B cell (primary cell): ENCODE measurements at places on chromosomes 1 and 21.

DNA sequence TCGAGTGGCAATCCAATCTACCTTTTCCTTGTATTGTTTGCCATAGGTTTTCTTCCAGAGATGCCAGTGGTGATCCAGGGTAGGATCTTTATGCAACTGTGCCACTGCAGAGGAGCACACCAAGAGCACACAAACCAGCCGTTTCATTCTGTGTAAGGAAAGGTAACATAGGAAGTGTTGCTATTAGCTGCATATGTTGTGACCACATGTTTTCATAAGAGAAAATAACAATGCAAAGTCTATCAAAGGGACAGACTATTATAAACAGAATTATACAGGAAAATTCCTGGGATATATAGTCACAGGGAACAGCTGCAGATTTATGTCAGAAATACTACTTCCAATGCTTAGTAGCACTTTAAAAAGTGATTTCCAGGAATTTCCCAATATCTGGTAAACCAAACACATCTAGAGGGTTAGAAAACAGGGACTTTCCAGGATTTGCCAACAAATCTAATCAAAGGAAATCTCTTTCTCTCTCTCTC lies 919 bp downstream of the CTSS start:
- peaks cover 31% of the 10 kb centered on the region for H3K36me3 ChIP-seq
- peak overlapping the region; percentile 97 for H3K27ac ChIP-seq
- peaks cover 44% of the 10 kb centered on the region for H3K4me1 ChIP-seq
- peak overlapping the region; percentile 99 for H3K4me3 ChIP-seq
- H3K27me3 ChIP-seq: no peaks in the 10 kb centered on the region

DNA sequence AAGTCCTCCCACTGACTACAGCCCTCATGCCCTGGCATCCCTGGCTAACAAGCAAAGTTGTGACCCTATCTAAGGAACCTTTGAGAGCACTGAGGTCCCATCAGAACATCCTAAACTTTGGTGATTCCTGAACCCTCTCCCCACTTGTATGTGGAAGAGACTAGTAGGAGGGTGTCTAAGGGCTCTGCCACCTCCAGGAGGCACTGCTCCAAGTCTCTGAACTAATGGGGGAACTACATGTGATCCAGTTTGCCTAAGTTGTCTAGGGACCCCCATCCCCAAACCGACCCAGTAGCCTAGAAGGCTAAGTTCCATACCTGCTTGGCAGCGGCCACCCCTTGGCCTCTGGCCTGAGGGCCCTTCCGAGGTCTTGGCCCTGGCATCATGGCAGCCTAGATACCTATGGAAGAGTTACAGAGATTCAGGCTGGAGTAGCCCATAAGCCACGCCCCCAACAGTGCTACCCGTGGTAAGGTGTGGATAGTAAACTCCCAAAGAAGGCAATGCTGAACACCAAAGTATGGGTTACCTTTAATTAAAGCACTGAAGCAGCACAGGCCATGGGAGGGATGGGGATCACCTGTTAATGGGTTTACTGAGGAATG lies 1.7 kb downstream of the CC2D1B start:
- H3K36me3 ChIP-seq: peaks cover 40% of the 10 kb centered on the region
- peaks cover 18% of the 10 kb centered on the region for H3K4me1 ChIP-seq
- DNase-seq: no peak
- H3K27ac ChIP-seq: no peak overlapping the region
- no peaks in the 10 kb centered on the region for H3K27me3 ChIP-seq
- no peak overlapping the region for H3K4me3 ChIP-seq

DNA sequence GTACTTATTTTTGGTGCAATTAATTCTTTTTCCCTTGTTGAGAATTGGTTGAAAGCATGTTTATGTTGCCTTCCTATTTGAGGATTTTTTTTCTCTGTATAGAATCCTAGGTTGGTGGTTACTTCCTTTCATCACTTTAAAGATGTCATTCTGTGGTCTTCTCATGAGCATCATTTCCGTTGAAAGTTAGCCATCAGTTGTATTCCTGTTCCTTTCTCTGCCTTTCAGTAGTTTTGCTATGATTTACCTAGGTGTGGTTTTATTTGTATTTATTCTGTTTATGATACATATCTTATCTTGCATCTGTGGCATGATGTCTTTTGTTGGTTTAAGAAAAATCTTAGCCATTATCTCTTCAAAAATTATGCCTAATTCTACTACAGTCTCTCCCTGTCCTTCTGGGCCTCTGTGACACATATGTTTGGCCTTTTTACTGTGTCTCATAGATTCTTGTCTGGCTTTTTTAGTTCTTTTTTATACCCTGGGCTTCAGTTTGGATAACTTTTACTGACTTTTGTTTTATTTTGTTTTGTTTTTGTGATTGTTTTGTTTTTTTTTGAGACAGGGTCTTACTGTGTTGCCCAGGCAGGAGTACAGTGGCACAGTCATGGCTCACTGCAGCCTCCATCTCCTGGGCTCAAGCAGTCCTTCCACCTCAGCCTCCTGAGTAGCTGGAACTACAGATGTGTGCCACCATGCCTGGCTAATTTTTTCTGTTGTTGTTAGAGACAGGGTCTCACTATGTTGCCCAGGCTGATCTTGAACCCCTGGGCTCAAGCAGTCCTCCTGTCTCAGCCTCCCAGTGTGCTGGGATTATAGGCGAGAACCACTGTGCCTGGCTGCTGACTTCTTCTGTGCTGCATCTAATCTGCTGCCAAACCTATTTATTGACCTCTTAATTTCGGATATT lies 24.1 kb downstream of the PTGFRN start:
- no peak overlapping the region for H3K4me3 ChIP-seq
- H3K27me3 ChIP-seq: no peaks in the 10 kb centered on the region
- no peak overlapping the region for H3K27ac ChIP-seq
- no peaks in the 10 kb centered on the region for H3K4me1 ChIP-seq
- no peak for DNase-seq
- no peaks in the 10 kb centered on the region for H3K36me3 ChIP-seq

DNA sequence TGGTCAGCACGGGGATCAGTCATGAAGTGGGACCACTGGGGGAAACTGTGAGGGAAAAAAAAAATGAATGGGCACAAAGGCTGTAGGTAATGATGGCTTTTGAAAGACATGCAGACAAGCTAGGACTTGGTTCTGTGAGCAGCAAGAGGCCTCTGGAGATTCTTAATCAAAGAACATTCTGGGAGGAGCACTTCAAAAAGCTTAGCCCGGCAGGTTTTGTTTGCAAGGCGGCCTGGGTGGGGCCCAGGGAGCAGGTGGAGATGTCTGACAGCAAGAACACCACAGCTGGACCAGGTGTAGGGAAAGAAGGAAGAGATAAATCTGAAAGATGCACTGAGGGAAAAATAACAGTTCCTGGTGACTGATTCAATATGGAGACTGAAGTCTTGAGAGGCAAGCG lies 6.0 kb downstream of the TEX35 start:
- H3K4me3 ChIP-seq: no peak overlapping the region
- no peaks in the 10 kb centered on the region for H3K4me1 ChIP-seq
- no peaks in the 10 kb centered on the region for H3K36me3 ChIP-seq
- no peak overlapping the region for H3K27ac ChIP-seq
- no peak for DNase-seq
- H3K27me3 ChIP-seq: no peaks in the 10 kb centered on the region

GRCh38 chr1:89786628-89787214 lies 34.1 kb upstream of the LRRC8D start:
- no peak overlapping the region for H3K4me3 ChIP-seq
- H3K27me3 ChIP-seq: no peaks in the 10 kb centered on the region
- H3K4me1 ChIP-seq: no peaks in the 10 kb centered on the region
- DNase-seq: no peak

- H3K36me3 ChIP-seq: no peaks in the 10 kb centered on the region
- no peaks in the 10 kb centered on the region for H3K27me3 ChIP-seq
- no peak overlapping the region for H3K27ac ChIP-seq
Measured at GRCh38 chr1:53625049-53625448, 113.9 kb downstream of the GLIS1 start.

DNA sequence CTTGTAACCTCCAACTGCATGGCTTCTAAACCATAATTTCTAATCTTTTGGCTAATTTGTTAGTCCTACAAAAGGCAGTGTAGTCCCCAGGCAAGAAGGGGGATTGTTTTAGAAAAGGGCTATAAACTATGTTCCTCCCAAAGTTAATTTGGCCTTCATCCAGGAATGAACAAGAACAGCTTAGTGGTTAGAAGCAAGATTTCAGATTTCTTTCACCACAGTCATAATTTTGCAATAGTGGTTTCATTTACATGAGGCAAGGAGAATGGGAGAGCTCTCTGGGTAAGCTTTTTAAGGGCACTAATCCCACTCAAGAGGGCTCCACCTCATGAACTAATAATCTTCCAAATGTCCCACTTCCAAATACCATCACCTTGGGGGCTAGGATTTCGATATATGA lies 1353.9 kb downstream of the NCAM2 start:
- no peak for DNase-seq
- no peaks in the 10 kb centered on the region for H3K4me1 ChIP-seq
- H3K4me3 ChIP-seq: no peak overlapping the region
- no peaks in the 10 kb centered on the region for H3K27me3 ChIP-seq
- H3K36me3 ChIP-seq: no peaks in the 10 kb centered on the region

- H3K4me1 ChIP-seq: no peaks in the 10 kb centered on the region
- no peak for DNase-seq
- H3K27ac ChIP-seq: no peak overlapping the region
- no peak overlapping the region for H3K4me3 ChIP-seq
- H3K27me3 ChIP-seq: no peaks in the 10 kb centered on the region
Measured at GRCh38 chr21:38293765-38294164, 37.0 kb downstream of the KCNJ15 start.

GRCh38 chr1:22275626-22276395 lies 132.9 kb upstream of the WNT4 start:
- no peaks in the 10 kb centered on the region for H3K27me3 ChIP-seq
- H3K36me3 ChIP-seq: no peaks in the 10 kb centered on the region
- peak; percentile 29 for DNase-seq
- H3K27ac ChIP-seq: no peak overlapping the region
- no peaks in the 10 kb centered on the region for H3K4me1 ChIP-seq
- H3K4me3 ChIP-seq: no peak overlapping the region

DNA sequence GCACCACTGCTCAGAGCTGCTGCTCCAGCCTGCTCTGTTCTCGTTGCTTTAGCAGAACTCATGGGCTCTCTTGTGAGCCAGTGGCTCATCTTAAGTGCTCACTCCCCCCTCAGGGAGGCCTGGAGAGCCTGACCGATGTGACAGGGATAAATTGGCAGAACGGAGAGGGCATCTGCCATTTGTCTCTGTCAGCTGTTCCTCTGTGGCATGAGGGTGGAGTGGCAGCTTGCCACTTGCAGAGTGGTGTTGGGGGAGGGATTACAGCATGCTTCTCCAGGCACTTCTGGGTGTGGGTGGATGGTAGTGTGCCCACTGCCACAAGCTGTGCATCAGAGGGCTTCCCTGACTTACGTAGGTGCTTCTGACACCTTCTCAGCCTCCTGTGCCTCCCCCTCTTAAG lies 229.5 kb downstream of the PAPPA2 start:
- peak; percentile 3 for DNase-seq
- H3K27me3 ChIP-seq: no peaks in the 10 kb centered on the region
- H3K4me1 ChIP-seq: no peaks in the 10 kb centered on the region
- H3K36me3 ChIP-seq: no peaks in the 10 kb centered on the region
- H3K27ac ChIP-seq: no peak overlapping the region
- H3K4me3 ChIP-seq: no peak overlapping the region

GRCh38 chr1:155200920-155201319 lies 6.8 kb downstream of the THBS3 start:
- H3K4me1 ChIP-seq: no peaks in the 10 kb centered on the region
- no peak overlapping the region for H3K27ac ChIP-seq
- no peaks in the 10 kb centered on the region for H3K36me3 ChIP-seq
- H3K4me3 ChIP-seq: no peak overlapping the region
- no peaks in the 10 kb centered on the region for H3K27me3 ChIP-seq
